Stimulated activated CD8-positive, alpha-beta memory T cell treated with anti-CD3 and anti-CD28 coated beads, Interleukin-4, amount 100 ng/mL, for 1 hour (primary cell): ENCODE measurements at places on chromosomes 3 and 15.

GRCh38 chr15:73321496-73322450 is 47.0 kb downstream of the HCN4 start:
- no peak for DNase-seq

GRCh38 chr3:170679190-170679589 is 93.3 kb upstream of the SLC7A14 start:
- no peak for DNase-seq

- DNase-seq: peak; percentile 55
Observed at GRCh38 chr3:18445401-18446148, 20.4 kb upstream of the SATB1 start.

DNA sequence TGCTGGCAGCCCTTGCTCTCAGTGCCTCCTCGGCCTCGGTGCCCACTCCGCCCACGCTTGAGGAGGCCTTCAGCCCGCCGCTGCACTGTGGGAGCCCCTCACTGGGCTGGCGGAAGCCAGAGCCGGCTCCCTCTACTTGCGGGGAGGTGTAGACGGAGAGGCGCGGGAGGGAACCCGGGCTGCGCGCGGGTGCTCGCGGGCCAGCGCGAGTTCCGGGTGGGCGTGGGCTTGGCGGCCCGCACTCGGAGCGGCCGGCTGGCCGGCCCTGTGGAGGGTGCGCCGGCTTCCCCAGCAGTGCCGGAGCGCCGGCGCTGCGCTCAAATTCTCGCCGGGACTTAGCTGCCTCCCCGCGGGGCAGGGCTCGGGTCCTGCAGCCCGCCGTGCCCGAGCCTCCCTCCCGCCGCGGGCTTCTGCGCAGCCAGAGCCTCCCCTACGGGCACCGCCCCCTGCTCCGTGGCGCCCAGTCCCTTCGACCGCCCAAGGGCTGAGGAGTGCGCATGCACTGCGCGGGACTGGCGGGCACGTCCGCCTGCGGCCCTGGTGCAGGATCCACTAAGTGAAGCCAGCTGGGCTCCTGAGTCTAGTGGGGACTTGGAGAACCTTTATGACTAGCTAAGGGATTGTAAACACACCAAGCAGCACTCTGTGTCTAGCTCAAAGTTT is 231.5 kb downstream of the EFHB start:
- no peak for DNase-seq

- DNase-seq: no peak
Observed at GRCh38 chr15:43950531-43950930, 123.7 kb downstream of the WDR76 start.

GRCh38 chr3:134640872-134641470 is 9.9 kb downstream of the KY start:
- DNase-seq: no peak

- no peak for DNase-seq
Observed at GRCh38 chr15:70212286-70212962, 114.7 kb upstream of the TLE3 start.

GRCh38 chr15:70222606-70223005 is 124.9 kb upstream of the TLE3 start:
- no peak for DNase-seq

DNA sequence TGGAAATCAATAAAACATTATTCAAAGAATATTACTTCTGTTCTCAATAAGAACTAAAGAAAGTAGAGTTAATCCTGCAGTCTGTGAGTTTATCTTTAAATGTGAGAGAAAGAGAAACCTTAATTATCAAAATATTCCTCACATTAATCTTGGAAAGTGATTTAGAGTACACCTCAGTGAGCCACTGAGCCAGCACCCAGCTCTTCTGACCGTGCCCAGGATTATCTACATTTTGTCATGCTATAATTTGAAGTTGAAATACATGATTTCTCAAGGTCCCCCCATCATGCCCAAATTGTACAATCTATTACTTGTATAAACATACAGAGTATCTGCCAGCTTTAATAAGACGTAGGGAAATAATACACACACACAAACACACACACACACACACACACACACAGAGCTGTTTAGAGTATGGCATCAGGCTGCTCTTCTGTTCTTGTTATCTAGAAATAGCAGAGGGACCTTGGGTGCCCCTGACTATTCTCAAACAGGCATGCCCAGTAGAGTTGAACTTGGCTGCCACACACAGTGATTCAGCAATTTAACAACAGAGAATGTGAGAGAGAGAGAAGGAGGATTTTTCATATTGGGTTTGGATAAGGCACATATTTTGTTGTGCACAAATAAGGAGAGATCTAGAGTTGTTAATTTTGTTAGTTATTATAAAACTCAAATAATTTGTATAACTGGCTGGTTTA is 74.4 kb downstream of the P2RY1 start:
- no peak for DNase-seq

- DNase-seq: no peak
Observed at GRCh38 chr3:54988838-54989630, 61.2 kb upstream of the LRTM1 start.

DNA sequence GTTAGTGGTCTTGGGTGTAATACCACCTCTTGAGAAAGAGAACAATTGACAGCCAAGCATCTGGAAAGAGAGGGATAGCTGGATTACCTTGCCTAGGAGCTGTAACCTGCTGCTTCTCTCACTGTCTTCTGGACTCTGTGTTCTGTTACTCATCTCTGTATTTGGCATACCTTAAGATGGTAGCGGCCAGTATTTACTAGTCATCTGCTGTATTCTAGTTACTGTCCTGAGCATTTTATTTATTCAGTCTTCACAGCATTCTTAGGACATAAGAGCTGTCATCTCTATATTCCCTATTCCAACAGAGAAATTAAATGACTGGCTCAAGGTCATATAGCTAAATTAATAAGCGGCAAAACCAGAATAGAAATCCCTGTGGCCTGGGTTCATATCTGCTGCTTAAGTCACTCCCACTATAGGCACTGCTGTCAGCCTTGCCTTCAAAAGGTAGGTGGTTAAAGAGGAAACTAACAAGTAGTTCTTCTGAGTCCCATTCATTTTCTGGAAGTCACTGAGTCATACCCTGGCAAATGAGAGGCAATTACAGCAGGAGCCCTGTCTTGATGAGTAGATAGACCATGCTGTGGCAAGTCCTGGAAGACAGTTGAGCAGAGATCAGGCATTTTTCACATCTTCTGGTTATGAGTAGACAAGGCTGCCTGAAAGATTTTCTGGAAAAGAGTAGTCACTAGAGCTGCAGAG is 68.2 kb downstream of the RAB7A start:
- no peak for DNase-seq

GRCh38 chr3:183629546-183630301 is 5.7 kb upstream of the KLHL24 start:
- no peak for DNase-seq

- no peak for DNase-seq
Observed at GRCh38 chr3:155404486-155404885, 111.0 kb upstream of the STRIT1 start.

DNA sequence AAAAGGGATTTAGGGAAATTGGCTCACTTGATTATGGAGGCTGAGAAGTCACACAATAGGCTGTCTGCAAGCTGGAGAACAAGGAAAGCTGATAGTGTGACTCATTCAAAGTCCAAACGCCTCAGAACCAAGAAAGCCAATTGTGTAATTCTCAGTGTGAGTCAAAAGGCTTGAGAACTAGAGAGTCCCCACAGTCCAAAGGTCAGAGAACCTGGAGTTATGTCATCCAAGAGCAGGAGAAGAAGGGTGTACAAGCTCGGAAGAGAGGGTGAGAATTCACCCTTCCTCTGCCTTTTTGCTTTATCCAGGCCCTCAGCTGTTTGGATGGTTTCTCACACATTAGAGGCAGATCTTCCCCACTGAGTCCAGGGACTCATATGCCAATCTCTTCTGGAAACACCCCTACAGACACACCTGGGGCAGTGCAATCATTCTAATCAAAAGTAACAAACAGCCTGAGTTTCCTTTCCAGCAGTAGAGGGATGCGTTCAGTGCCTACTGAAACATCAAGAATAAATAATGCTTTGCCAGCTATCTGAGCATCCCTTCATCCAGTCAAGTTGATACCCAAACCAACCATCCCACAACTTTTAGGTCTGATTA is 271.5 kb downstream of the SATB1 start:
- DNase-seq: no peak

- no peak for DNase-seq
Observed at GRCh38 chr3:71495708-71496472, 87.6 kb downstream of the FOXP1 start.
